ENCODE measurements at places on chromosomes 5 and 9.

- peak; percentile 50 for DNase-seq
Observed at GRCh38 chr5:100902440-100903038, 543 bp downstream of the ST8SIA4 start.

GRCh38 chr9:31745468-31745867 is 639.0 kb upstream of the ACO1 start:
- no peak for DNase-seq

GRCh38 chr5:181203093-181203711 is 1.8 kb downstream of the TRIM7 start:
- no peak for DNase-seq

GRCh38 chr9:127033789-127034188 is 88.6 kb downstream of the ANGPTL2 start:
- no peak for DNase-seq

DNA sequence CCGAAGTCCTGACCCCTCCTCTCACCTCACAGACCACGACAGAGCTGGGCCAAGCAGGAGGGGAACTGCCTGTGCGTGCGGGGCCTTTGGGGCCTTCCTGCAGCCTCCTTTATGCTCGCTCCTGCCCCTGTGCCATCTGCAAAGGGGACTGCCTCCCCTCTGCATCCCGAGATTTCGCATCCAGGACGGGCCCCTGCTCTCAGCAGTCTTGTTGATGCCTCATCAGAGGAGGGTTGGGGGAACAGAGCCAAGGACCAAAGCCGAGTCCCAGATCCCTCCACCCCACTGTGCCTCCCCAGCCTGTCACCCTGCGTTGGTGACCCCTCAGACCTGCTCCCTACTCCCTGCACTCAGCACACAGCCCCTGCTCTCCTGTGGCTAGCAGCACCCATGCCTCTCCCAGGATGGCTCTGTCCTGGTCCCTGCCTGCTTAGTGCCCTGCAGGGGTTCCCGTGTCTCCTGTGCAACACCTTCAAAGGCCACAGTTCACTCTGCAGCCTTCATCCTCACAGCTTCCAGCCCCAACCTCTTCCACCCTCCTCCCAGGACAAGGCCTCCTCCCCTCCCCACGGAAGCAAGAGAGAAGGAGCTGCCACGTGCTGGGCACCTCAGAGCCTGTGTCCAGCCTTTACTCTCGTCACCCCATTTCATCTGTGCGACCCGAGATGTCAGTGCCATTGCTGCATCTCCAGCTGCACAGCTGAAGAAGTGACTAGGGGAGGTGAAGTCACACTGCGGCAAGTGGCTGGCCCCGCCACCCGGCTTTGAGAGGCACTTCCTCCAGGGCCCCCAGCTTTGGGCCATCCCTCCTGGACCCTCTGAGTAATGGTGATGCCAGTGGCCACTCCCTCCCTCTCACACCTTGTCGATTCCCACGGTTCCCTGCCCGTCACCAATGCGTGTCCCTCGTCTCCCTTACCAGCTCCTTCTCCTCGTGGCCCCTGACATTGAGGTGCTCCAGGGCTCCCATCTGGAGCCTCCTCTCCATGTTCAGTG is 62.6 kb upstream of the LRRTM2 start:
- no peak for DNase-seq

DNA sequence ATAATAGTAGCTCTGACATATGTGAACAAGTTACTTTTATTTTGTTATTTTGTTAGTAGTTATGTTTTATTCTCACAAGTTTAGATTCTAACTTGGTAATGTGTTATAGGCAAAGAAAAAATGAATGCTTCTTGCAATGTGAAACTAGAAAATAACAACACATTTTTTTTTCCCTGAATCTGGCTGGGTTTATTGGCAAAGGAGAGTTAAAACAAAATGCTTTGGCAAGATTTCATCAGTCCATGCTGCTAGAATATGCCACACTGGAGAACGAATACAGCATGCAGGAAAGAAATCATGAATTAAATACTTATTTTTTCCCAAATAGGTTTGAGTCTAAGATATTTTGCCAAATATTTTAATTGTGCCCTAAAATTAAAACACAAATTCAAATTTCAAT is 1048.1 kb upstream of the ACO1 start:
- DNase-seq: no peak

DNA sequence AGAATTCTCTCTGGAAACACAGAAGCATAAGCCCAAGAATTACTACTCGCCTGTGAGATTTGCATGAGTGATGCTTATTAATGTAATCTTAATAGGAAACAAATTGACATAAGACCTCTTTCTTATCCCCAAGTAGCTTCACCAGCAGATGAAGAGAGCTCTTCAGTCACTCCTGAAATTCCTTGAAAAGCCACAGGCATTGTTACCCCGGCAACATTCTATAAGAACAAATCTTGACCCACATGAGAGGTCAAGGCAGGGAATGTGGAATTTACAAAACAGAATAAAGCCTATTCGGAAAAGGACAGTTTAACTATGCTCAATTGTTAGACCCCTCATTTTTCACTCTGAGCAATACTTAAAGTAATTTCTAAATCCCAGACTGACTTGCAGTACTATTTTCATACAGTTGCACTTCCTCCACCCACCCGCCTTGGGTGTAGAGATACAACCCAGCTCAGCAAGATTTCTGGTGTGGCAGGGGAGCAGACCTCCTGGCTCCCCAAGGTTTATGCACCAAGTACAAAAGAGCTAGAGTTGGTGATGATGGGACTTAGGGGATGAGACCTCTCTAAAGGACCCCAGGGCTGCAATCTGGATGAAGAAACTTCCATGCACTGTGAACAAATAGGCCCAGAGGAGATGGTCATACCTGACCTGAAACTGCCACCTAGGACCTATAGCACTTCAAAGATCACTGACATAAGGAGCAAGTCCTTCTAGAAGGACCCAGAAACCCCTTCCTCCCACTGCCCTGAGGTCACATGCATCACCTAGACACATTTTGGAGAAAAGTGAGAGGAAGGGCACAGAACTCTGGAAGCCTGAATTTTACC is 242.1 kb downstream of the ZNF608 start:
- DNase-seq: no peak

DNA sequence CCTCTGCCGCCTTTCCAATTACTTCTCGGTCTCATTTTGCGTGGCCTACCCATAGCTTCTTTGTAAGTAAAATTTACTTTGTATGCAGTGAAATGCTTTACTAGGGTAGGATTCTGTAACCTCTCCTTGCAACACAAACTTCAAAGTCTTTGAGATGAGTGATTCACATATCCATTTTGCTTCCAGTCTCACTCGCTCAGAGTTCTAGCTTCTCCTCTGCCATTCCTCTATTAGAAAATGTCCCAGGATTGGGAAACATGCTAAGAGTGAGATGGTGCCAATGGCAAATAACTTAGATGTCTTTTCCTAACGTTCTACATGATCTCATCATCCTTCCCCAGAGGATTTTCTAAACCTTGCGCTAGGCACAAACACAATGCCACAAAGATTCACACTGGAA is 270.5 kb upstream of the SLC30A5 start:
- no peak for DNase-seq

DNA sequence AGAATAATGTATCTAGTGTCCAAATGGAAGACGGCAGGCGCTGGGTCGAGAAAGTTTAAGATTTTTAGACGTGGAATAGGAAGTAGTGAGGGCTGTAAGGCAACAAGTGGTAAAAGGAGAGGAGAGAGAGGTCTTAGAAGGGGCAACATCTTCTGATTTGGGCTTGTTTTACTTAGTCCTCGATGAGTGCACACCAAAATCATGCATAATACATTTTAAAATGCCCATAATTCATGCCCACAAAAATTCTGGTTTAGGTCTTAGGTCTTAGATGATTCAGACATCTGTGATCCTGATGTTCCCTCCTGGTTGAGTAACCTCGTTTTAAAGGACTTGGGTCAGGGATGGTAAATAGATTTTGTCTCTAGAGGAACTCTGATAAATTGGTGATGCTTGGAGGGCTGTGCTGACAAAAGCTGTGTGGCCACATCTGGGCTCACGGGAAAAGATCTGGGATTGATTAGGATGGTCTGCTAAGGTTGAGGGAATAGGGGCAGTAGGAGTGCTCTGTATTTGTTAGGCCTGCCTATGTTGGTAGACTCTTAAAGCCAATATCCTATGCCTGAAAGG is 476.3 kb downstream of the CCDC171 start:
- DNase-seq: no peak

DNA sequence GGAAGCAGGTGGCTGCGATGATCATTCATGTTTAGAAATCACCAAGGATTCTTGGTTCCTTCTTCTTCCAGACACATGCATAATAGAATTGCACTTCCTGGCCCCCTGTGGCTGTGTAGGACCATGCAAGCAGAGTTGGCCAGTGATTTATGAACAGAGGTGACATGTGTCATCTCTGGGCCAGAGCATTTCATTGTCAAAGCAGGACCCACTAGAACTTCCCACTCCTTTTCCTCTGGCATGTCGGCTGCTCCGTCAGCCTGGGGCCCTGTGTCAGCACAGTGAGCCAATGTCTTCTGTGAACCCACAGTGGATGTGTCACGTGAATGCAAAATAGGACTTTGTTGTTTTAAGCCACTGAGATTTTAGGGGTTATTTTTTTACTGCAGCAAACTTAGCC is 59.2 kb downstream of the HSD17B3 start:
- no peak for DNase-seq

DNA sequence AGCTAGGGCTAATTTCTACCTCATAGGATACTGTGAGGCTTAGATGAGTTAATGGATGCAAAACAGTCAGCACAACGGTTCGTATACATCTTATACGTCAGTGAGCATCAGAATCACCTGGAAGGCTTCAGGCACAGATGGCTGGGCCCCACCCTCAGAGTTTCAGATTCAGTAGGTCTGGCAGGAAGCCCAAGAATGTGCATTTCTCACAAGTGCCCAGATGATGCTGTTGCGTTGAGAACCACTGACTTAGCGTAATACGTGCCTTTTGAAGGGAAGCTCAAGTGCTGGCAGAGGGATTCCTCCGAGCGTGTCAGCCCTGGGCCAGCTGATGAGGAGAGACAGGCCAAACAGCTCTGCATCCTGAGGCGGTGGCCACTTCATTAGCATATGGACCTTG is 117.1 kb upstream of the WWC1 start:
- no peak for DNase-seq

GRCh38 chr5:171705830-171706468 is 79.7 kb upstream of the SMIM23 start:
- DNase-seq: no peak

GRCh38 chr5:60374409-60374808 is 325.6 kb downstream of the DEPDC1B start:
- no peak for DNase-seq

- no peak for DNase-seq
Observed at GRCh38 chr5:159353661-159354252, 23.5 kb upstream of the IL12B start.

- no peak for DNase-seq
Observed at GRCh38 chr9:8622871-8623270, 823.3 kb upstream of the DMAC1 start.

- DNase-seq: peak; percentile 54
Observed at GRCh38 chr9:33817327-33818166, 587 bp downstream of the UBE2R2 start.

DNA sequence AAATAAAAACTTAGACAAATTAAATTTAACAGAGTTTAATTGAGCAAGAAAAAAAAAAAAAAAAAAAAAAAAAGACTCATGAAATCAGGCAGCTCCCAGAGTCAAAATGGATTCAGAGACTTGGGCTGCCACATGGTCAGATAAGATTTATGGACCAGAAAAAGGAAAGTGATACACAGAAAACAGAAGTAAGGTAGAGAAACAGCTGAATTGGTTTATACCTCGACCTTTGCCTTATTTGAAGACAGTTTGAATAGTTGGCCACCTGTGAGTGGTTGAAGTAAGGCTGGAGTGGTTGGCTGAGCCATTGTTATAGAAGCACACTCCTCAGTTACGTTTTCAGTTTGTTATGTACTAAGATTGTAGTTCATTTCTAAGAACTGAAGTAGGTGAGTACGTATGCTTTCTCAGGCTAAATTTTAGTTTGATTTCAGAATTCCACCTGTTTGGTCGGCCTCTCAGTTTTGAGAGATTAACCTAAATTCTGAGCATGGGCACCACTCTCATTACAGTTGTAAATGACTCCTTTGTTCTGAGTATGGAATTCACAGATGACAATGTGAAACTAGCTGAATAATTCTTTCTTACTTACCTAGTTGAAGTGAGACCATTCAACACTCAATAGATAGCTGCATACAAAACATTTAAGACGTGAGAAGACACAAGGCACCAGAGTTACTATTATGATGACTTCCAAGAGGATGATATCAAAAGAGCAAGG is 149.0 kb downstream of the AOPEP start:
- no peak for DNase-seq

GRCh38 chr5:174935854-174936474 is 211.6 kb downstream of the MSX2 start:
- peak; percentile 9 for DNase-seq
